ENCODE measurements at places on chromosomes 6 and 20.
A peak's percentile ranks its signal among the peaks of the same experiment; 100 is the strongest.

DNA sequence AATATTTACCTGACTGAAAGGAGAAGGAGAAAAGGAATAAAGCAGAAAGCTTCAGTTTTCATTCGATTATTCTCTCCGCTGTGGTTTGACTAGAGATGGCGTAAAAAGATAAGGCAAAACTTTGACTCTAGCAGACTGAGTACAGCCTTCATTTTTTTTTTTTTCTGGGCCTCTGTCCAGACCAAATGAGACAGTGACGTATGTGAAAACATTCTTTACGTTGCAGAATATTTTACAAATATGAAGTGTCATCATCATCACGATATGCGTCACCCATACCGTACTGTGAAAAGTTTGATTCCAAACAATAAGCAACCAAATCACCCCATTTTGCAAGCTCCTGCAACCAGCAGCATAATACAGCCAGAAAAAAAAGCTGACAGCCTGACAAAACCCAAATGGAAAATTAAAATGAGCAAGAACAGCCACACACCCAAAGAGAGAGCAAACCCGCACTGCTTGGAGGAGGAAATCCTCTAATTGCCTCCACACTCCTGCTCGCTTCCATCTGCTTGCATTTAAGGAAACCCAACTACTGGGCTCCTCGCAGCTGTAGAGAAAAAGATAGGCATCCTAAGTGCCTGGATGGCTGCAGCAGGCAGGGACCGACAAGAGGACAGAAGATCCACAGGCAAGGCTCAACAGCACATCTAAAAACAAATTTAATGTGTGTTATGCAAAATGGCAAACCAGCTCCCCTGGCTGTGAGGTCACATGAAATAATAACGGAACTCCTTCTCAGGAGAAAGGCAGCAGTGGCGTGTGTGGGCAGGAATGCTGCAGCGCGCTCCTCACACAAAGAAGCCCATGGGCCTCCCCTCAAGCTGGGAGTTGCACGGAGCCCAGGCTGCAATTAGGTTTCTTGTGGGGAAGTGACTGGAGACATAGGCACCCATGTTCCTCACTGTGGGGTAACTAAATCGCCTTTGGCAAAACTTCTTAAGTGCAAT lies 113.1 kb downstream of the FYN start:
- DNase-seq = no peak

DNA sequence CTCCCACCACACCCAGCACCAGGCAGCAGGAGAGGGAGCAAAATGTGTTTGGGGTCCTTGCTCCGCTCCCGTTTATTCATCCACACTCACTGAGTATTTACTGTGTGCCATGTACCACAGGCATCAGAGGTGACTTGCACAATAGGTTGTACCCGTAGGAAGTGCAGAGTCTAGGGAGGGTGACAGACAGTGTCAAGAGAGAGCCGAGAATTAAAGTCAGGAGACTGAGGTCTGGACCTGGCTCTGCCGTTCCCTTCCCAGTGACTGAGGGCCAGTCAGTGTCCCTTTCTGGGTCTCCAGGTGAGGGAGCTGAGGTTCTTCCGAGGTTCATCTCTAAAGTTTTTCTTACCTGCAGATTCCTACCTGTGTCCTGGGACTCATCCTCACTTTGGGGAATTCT lies 22.3 kb downstream of the TTBK1 start:
- DNase-seq = no peak

DNA sequence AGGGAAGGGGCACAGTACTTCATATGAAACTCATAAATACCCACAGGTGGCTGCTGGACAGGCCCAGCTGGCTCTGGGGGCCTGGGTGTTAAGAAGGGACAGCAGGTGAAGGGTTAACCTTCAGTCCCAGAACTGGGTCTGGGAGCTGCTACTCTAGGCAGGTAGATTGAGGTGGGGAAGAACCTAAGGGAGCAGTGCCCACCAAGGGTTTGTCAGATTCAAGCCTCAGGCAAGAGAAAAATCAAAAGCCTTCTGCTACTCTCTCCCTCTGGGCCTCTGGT lies 5.6 kb downstream of the RPL10A start:
- no peak for DNase-seq

DNA sequence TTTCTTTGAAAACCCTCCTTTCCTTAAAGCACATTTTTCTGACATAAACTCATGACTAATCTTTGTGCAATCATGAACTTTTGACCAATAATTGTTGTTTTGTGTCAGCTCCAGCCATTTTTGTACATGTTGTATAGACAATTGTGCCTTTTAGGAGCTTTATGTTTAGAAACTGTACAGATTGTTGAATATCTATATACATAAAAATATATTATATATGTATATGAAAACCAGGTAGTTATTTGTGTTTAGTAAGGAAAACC lies 125.7 kb upstream of the EDN1 start:
- no peak for DNase-seq

- no peak for DNase-seq
Measured at GRCh38 chr6:167452338-167453081, 127.6 kb downstream of the TTLL2 start.

- no peak for DNase-seq
Measured at GRCh38 chr6:89180971-89181370, 35.1 kb downstream of the PM20D2 start.

DNA sequence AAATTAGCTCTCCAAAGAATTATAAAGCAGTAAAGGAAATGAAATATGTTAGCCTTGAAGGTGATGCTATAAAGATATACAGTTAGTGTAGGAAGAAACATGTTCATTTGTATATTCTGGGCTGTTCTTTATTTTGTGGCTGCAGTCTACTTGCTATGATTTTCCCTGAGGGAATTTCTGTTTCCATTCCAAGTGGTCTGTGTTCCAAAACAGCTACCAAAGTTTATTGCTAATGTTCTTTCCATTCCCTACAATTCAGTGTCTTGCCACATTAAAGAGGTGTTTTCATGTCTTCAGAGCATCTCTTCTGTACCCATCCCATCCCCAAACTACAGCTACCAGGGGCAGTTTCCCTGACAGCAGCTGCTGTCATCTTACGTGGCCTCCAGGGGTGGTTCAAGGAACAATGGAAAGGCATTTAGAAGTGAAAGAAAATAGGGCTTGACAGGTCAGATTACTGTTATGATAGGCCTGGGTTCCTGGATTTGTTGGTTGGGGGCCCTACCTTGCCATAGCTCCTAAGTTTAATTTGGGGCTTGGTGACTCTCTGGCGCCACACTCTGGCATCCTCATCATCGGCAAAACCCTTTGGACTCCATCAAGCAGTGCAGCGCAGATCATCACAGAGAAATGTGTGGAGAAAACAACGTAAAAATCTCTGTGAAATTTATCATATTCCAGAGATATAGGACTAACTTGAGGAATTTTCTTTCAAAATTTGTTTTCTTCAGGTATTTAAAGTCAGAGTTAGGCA lies 33.8 kb upstream of the AIG1 start:
- peak; percentile 26 for DNase-seq

GRCh38 chr6:129749749-129750120 lies 39.8 kb upstream of the ARHGAP18 start:
- no peak for DNase-seq

GRCh38 chr6:38570750-38571149 lies 69.0 kb downstream of the BTBD9 start:
- DNase-seq = no peak

- no peak for DNase-seq
Measured at GRCh38 chr6:35698858-35699257, 10.1 kb upstream of the FKBP5 start.

DNA sequence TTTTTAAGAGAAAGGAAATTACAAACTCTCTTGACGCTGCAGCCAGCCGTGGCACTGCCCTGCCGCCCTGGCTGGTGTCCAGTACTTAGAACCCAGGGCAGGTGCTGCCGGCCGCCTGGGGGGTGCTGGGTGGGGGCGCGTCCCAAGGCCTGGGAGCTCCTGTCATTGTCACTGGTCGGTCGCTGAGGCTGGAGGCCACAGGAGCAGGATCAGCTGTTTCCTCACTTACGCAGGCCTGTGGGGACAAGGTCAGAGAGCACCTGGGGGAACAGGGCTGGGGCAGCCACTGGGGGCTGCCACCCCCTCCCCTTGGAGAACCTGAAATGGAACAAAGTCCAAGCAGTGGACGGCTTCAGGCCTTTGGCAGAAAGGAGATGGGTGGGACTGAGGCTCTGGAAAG lies 5.6 kb downstream of the BIRC7 start:
- DNase-seq = no peak

DNA sequence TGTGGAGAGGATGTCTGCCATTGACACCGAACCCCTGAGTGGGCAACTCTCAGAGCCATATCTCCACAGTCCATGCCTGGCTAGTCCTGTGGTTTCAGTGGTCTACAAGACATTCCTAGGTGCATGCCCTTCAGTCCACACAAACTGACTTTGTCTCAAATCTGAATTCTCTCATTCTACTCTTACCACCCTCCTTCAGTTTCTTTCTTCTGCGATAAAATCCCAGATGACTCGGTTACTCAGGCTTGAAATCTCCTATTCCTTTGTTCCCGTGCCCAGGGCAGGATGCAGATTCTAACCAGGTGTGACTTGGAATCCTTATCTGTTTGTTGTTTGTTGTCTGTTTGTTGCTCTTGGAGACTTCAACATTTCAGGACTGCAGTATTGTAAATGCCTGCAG lies 9.3 kb downstream of the CDS2 start:
- no peak for DNase-seq

DNA sequence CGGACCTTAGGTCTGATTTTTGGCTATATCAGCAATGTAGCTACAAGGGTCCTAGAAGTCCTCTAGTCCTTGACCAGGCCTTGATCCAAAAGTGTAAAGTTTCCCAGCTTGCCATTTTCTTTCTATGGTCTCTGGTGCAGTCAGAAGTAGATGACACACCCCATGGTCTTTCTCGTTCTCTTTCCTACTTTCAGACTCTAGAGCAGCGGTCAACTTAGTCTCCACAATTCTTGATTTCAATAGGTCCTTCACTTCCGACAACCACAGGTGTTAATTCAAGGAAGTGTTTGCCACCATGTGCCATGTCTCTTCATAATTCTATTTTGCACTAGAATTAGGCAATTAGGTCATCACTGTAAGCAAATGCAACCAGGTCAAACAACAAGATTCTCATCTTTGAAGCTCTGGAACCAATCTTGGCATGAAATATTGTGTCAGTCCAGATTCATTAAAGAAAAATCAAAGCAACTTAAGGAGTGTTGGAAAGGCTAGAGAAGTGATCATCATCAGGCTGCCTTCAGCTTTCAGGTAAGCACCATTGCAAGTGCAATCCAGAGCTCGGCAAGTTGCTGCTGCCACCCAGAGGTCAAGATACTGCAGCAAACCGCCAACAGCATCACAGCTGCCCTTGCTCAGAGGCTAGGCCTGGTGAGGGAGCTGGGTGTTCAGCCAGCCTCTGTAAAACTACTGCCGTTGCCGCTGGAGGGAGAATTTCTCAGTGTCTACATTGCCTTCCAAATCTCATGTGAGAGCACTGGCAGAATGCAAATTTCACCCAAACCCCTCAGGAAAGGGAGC lies 5.6 kb upstream of the SYNE1 start:
- no peak for DNase-seq

GRCh38 chr6:119196715-119197114 lies 118.3 kb upstream of the FAM184A start:
- DNase-seq = no peak

DNA sequence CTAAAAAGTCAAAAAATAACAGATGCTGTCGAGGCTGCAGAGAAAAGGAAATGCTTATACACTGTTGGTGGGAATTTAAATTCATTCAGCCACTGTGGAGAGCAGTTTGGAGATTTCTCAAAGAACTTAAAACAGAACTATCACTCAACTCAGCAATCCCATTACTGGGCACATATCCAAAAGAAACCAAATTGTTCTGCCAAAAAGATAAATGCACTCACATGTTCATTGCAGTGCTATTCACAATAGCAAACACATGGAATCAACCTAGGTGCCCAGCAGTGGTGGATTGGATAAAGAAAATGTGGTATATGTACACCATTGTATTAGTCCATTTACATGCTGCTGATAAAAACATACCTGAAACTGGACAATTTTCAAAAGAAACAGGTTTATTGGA lies 116.0 kb upstream of the VGLL2 start:
- DNase-seq = no peak

- no peak for DNase-seq
Measured at GRCh38 chr6:90005048-90005827, 111.0 kb downstream of the GJA10 start.

DNA sequence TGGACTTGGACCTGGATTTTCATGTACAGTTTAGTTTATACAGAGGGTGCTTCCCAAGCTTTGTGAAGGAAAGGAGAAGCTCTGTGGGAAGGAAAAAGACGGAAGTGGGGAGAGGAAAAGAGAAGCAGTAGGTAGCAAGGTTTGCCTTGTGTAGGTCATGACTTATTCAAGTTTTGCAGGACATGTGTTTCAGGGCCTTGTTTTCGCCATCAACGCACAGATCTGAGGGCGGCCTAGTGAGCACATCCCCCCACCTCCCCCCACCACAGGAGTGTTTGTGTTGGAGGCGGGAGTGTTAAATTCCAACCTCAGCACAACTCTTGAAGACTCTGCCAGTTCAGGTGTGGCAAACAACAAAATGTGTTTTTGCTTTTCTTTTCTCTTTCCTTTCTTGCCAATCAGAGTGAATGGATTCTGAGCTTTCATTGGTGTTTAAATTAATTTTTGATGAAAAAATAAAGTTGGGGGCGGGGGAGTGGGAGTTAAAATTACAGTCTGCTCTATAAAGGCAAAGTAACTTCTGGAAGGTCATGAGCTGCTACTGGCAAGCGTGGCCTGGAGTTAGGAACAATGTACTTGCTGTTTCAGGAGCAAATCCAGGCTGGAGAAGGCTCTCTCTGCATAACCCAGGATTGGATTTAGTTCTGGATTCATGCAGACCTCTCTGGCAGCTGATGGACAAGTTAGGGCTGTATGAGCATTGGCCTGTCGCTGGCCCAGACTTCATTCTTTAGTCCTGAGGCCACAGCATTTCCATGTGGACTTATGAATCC lies 338.5 kb downstream of the CD83 start:
- no peak for DNase-seq

DNA sequence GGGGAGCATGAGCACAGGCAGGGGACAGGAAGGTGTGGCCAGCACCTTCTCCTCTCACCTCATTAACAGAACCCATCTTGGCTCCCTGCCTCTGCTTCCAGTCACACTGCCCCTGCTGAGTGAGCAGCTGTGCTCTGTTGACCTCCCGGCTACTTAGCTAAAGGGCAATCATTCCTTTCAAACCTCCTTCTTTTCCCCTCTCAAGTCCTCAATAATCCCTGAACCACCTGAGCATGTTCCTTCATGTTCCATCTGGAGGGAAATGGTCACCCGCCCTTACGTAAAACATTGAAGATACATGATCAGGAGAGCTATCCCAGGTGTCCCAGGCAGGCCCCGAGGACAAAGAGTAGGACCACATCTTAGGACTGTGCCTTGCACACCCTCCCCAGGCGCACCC lies 21.7 kb upstream of the MRPS10 start:
- no peak for DNase-seq

GRCh38 chr20:46552460-46553420 lies 2.3 kb upstream of the OCSTAMP start:
- DNase-seq = peak; percentile 10

Data from stimulated activated CD8-positive, alpha-beta memory T cell treated with anti-CD3 and anti-CD28 coated beads, Interleukin-7, amount 100 ng/mL, for 1 hour (primary cell).